ENCODE measurements at places on chromosomes 4 and X.

DNA sequence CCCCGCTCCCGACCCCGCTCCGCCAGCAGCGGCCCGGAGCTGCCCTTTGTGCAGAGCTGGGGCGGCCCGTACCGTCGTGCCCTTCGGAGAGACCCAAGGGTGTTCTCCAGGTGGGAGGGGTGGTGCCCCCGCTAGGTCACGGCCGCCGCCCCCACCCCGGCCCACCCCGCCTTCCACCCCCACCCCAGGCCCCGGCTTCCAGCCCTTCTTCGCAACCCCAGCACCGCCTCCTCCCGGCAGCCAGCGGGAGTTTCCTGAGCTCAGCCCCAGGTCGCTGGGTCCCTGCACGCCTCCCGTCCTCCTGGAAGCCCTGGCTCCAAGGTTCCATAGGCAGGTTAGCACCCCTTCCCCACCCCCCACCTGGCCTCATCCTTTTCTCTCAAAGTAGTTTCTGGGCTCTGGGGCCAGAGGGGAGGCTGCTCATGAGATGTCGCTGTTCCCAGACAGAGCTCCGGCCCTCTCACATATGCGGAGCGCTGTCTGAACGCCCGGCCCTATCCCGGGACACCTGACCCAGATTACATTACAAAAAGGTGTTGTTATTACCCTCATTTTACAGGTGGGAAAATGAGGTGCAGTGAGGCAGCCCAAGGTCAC is 25.2 kb upstream of the FGFR3 start:
- no peak for DNase-seq

- no peak for DNase-seq
Observed at GRCh38 chrX:154717824-154718223, 33.1 kb downstream of the GAB3 start.

DNA sequence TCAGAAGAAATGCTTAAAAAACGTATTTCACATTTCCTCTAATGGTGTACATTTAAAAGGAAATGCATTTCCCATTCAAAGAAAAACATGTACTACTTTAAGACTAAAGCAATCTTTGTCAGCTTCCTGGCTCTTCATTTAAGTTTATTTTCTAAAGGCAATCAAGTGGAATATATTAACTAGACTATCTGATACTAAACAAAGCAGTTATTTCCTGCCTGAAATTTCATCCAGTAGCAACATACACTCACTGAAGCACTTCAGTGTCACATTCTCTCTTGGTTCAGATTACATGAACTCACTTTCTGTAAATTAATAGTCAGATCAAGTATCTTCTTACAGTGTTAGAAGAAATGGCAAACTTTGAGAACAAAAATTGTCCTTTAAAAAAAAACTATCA is 42.5 kb downstream of the LRBA start:
- DNase-seq = no peak

DNA sequence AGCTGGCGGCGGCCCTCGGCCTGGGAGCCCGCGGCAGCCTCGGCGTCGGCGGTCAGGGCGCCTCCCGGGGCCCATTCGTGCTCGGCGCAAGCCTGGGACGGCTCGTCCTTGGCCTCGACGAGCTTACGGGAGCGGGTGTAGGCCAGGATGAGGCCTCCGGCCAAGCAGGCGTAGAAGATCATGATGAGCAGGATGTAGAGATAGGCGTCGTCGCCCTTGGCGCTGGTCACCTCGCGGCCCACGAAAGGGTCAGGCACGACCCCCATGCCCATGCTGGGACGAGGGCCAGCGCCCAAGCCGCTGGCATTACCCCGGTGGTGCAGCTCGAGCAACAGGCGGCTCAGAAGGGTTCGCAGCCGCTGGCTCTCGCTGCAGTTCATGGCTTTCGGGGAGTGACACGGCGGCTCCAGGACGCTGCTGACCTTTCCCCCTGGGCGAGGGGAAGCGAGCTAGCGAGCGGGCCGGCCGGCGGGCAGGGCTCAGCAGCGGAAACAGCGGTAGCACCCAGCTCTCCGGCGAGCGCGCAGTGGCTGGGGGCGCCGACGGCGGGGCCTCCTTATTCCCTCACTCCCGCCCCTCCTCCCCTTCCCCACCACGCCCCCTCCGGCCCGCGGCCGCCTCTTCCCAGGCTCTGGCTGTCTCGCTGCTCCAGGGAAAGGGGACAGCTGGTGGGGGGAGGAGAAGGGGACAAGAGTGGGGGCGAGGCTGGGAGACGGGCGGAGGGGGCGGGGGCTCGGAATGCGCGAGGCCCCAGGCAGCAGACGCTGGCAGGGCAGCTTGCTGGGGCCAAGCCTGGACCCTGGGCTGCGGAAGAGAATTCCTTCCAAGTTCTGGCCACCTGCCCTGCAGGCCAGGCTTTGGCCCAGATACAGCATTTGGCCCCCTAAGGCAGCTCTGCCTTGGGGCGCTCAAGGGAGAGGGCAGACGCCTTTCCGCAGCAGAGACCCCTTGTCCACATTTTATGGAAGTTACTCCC is at the start of gene KCNE5:
Gene KCNE5, minus strand, starts transcription at position 532 of the 976 bp plus-strand sequence. Its CDS starts 152 bp downstream, at position 380.
- no peak for DNase-seq

- DNase-seq = no peak
Observed at GRCh38 chr4:140755774-140756318, 339 bp downstream of the TBC1D9 start.

DNA sequence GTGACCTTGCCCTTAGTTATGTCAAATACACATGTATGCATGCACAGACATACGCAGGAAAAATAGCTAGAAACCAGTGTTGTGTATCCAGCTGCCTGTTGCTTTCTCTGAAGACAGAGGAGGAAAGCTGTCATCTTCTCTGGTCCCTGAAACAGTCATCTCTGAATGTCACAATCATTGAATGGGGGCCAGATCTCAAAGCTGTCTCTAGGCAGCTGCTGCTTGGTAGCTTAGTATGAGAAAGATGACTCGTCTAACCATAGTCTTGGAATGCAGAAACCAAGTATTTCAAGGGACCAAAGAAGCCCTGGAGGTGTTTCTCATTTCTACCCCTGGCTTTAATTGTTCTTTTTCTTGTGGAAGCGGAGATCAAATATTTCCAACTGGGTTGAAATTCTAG is 4.0 kb downstream of the GRIA3 start:
- DNase-seq = no peak

DNA sequence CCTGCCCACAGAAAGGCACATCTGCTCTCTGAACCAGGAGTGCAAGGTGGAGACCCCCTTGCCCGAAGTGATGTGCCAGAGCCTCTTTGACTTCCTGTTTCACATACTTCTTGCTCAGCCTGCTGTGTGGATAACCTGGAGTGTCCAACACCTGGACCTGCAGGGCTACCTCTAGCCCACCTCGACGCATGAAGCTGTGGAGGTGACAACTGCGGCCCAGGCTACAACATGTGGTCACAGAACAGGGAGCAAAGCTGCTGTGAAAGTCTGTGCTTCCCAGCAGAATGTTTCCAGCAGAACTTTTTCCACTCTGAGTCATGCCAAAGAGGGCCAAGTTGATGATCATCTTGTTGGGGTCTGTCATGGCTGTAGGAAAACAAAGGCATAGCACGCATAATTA is 1.5 kb downstream of the GIMD1 start:
- no peak for DNase-seq

DNA sequence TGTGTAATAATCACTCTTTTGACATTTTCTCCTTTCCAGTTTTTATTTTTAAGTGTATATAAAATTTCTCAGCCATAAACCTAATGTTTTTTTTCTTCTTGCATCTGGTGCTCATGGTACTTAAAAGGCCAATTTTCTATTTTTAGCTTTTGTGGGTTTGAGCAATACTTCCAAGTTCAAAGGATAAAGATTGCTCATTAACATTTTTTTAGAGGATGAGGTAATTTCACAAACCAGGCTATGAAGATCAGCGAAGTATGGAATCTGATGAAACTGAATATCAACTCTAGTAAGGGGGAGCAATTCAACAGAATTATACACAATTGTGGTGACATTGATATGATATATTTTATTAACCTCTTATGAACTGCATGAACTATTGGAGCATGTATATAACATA is 25.8 kb upstream of the KLHL34 start:
- no peak for DNase-seq

DNA sequence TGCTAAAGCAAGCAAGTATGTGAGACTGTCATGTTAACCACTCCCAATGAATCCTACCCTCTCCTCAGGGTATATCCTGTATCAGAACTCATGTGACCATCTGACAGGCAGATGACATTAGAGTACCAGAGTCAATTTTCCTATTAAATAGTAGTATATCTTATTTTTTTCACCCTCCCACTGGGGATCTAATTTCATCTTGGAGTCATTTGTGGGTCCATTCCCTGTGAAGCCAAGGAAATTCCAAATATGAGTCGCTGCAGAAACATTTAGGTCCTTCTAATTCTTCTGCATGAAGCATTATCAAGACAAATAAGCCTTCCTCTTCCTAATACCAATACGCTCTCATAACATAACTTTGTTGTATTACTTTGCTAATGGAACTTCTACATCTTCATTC is 52.2 kb upstream of the BLTP1 start:
- no peak for DNase-seq

GRCh38 chr4:182924497-182924896 is 7.3 kb upstream of the DCTD start:
- DNase-seq = no peak

GRCh38 chrX:39152106-39152649 is 350.9 kb downstream of the MID1IP1 start:
- no peak for DNase-seq

Measured in cerebellar nuclear complex (tissue), 1 donor.